Right lung (tissue), 10 donors: ENCODE measurements at places on chromosomes 3 and 15. TPM values are rescaled to one million over a fixed set of nuclear protein-coding genes. Genes with fewer than 3 reads are reported as not detected.

GRCh38 chr3:142210608-142211007, 14.8 kb downstream of the GK5 start:
- no peak for DNase-seq

GRCh38 chr3:174083706-174084105, 686.2 kb downstream of the NLGN1 start:
- DNase-seq: no peak

- no peak for DNase-seq
Observed at GRCh38 chr15:80662129-80662528, 33.0 kb upstream of the ABHD17C start.

DNA sequence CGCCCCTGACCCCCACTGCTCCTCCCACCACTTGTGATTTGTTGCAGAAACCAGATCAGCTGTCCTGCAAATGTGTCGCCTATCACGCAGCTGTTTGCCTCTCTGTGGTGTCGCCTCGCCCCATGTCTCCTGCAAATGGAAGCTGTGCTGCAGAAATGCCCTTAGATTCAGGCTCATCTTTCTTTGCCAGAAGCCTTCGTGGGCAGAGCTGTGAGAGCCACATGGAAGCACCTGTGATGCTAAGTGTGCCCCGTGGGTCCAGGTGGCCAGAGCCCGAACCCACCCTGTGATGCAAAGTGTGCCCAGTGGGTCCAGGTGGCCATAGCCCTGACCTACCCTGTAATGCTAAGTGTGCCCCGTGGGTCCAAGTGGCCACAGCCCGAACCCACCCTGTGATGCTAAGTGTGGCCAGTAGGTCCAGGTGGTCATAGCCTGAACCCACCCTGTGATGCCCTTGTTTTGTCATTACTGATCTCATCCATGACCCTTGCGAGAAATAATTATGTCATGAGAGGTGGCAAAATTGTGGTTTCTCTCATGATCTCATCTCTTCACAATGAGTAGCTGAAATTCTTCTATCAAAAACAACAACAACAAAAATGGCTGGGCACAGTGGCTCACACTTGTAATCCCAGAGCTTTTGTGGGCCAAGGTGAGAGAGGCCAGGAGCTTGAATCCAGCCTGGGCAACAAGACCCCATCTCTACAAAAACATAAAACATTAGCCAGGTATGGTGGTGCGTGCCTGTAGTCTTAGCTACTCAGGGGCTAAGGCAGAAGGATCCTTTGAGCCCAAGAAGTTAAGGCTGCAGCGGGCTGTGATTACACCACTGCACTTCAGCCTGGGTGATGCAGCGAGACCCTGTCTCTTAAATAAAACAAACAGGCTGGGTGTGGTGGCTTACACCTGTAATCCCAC, 187.4 kb downstream of the GOLGA6L6 start:
- DNase-seq: no peak

DNA sequence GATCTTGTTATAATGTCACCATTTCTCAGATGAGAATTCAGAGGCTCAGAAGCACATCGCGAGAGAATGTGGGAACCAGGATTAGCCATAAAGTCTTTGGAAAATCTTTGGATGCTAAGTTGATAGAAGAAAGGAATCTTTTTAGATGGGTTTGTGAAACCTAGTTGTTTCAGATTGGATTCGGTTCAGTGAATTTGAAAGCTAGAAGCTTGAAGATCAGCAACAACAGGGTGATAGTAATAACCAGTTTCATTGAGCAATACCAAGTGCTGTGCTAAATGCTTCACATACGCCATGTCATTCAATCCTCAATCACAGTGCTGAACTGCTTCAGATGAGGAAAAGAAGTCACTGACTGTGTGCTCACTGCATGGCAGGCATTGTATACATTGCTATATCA, 47.4 kb upstream of the MITF start:
- DNase-seq: no peak

DNA sequence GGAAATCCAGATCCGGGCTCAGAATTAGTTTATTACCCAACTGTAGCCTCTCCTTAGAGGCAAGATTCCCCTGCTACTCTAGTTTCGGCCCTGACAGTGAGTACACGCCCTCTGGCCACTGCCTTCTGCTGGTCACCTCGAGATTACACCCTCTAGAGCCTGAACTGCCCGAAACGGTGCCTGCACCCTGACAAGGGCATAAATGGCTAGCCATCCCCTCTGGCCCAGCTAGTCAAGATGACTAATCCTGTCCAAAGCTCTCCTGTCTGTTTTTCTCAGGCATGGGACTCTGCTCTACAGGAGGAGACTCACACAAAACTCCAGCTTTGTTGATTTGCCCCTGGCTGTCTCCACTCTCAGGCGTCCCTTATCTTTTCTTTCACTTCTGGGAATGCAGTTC, 150.5 kb upstream of the UBE2E2 start:
- DNase-seq: no peak

DNA sequence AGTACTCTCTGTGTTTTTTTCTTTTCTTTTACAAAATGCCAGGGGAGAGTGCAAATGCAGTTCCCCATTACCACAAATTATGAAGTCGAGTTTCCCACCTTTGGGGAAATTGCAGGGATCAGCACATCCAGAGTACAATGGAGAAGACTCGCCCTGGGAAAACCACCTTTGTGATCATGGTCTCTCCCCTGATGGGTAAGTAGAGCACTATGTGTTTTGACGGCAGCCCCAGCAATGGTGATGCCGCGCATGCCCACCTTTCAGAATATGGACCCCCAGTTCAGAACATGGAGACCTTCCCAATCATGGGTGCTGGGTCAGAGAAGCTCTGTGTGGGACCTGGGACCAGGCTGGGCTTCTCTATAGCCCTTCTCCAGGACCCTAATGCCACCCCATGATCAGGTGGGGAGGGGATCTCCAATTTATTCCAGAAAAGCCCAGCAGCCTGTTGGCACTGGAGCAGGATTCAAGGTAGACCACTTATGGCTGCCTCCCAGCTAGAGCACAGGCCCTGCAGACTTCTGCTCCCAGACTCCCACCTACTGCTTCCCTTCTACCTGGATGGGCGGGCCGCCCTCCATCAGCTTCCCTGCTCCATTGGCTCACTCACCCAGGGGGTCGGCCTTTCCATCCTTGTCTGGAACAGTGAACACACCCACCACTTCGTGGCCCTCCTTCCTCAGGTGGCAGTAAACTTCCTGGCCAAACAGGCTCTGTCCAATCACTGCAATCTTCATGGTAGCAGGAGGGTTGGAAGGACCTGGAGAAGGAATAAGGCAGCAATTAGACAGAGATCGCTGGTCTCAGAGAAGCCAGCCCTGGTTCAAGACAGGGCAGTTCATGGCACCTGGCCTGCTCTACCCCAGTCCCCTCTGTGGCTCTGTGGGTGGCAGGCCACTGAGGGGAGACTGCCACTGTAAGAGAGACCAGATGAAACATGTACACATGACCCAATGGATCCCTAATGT, 19.9 kb downstream of the ALDH1L1 start:
- DNase-seq: no peak

DNA sequence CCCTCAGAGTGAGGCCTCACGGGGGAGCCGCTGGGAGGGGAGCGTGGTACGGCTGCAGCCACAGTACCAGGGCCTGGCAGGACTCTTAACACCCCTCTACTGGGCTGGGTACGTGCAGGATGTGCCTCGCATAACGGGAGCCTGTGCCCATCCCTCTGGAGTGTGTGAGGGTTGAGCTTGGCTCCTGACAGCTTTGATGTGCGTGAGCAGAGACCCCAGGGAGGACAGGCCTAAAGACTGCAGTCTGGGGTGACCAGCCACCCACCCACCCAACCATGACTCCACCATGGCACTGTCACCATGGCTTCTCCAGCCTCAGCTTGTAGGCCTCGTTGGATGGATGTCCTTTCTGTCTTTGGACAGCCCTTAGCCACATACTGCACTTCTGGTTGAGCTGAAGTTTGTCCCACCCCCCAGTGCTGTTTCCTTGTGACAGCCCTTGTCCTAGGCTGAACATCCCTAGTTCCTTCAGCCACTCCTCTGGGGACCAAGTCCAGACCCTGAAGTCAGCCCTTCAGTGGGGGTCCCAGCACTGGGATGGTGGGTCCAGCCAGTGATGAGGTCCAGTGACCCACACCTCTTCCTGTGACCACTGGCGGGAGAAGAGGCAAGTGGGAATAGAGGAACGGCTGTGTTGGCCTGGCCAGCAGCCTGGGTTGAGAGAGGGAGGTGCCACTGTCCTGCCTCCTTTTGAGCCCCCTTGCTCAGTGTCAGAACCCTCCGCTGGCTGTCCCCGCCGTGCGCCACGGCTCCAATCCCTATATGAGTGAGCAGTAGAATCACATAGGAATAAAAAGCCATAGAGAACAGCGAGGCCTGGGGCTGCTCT, 6.1 kb downstream of the GLYCTK start:
- DNase-seq: no peak

HTR3E gene
- not detected for polyA plus RNA-seq

RASA2 gene
- polyA plus RNA-seq: 18.6 TPM

HYAL3 gene
- polyA plus RNA-seq: 2.9 TPM
